ENCODE measurements at places on chromosomes 6 and 20. TPM values are rescaled to one million over a fixed set of nuclear protein-coding genes. Genes with fewer than 3 reads are reported as not detected.

GRCh38 chr20:50838707-50839385 is 44.0 kb downstream of the BCAS4 start:
- no peak for DNase-seq

- no peak for DNase-seq
These were observed 38.5 kb downstream of the TBC1D7 start for GRCh38 chr6:13289789-13290318.

DNA sequence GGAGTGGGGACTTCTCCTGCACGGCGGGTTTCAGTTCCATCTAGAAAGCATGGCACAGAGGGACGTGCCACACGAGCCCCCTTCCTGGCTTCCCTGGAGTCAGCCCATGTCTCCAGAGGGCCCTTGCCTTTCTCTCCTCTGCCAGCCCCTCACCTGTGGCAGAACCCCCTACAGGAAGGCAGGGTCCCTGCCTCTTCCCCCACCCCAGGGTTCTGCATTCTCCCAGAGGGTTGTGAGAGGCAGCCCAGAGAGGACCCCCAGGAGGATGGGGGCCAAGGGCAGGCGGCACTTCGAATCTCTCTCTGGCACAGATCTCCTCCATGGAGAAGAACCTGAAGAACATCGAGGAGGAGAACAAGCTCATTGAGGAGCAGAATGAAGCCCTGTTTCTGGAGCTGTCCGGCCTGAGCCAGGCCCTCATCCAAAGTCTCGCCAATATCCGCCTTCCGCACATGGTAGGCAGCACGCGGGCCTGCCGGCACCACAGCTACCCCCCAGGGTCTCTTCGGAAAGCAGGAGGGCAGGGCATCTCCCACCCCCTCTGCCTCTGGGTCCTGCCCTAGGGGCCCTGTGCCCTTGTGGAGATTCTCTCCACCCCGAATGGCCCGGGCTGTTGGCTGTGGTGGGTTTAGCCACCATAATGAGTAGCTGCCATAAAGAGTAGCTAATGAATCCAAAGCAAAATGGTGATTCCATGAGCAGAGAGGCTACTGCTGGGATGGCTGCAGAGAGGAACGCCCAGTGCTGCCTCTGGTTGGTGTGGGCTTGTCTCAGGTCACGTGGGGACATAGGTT is 15.9 kb upstream of the PCMTD2 start:
- no peak for DNase-seq

- no peak for DNase-seq
These were observed 144.3 kb downstream of the OR2B2 start for GRCh38 chr6:27767851-27768250.

- DNase-seq, result no peak
These were observed 90.3 kb downstream of the ARHGAP18 start for GRCh38 chr6:129619579-129620233.

The SLC22A1 gene
- total RNA-seq, result 0.45 TPM
